HL-60 (cell line): ENCODE measurements at places on chromosomes 4 and X.
A peak's percentile ranks its signal among the peaks of the same experiment; 100 is the strongest.

GRCh38 chr4:129355516-129355915, 259.6 kb downstream of the C4orf33 start:
- no peak for DNase-seq

DNA sequence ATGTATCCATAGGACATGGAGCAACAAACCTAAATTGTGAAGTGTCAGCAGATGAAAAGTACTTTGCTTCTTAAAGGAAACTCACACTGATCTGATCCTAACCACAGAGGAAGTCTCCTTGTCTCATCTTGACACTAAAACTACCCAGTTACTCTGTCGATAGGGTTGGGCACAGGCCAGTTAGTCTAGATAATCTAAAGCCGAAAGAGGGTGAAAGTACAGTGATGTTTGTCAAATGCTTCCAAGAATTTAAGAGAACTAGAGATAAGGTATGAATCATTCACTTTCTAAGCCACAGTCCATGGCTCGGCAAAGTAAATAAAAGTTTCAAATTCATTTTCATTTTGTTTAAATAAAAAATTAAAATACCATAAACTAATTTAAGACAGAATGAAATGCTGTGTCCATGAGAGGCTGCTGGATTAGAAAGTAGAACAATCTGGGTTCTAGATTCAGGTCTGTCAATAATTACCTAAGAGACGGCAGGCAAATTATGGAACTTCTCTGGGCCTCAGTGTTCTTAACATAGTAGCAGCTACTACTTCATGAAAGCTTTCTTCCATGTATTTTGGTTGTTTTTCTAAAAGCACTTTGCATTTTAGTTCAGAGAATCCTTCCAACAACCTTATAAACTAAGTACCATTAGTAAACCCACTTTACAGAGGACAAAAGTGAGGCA, 176.7 kb downstream of the LDB2 start:
- DNase-seq: no peak

DNA sequence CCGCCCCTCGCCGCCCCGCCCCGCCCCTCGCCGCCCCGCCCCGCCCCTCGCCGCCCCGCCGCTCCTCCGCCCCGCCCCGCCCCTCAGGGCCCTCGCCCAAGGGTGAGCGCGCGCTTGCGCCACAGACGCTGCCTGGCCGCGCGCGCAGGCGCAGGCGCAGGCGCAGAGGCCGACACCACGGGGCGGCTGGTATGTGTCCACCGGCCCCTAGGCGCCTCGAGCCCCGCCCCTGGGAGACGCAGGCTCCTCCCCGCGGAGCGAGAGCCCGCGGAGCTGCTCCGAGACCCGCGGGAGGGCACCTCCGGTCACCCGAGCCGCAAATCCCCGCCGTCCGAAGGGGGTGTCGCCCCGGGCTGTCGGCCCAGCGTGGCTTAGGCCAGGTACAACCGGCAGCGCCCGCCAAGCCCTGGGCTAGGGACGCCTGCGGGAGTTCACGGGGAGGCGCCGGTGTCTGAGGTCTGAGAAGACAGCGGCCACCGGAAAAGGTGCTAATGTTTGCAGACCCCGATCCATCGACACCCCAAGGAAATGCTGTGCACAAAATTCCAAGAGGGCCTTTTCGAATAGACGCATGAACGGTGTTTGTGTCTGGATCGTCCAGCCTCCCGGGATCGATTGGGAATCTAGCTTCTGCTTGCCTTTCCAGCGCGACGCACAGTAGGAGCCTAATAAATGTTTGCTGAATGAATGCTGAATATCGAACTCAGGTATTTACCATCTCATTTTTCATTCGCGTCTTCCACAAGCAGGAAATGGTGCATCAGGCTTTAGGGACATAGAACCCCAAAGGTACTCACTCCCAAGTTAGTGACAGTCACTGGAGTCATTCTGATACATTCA, 473 bp upstream of the CCNQ start:
- DNase-seq: peak; percentile 60

DNA sequence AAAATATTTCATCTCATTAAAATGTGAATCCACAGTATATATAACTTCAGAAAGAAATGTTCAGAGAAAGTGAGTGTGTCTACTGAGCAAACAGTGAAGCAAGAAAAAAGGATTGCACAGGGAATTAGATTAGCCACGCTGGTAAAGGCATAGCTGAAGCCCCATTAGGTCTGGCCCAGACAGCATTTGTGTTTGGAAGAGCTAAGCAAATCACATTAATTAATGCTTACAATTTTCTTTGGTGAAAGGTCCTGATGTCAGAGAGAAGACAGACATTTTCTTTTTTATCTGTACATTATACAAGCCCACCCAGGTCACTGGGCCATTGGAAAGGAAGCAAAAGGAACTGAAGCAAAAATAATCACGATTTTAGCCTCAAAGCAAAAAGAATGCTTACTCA, 354.6 kb downstream of the GRID2 start:
- DNase-seq: no peak

DNA sequence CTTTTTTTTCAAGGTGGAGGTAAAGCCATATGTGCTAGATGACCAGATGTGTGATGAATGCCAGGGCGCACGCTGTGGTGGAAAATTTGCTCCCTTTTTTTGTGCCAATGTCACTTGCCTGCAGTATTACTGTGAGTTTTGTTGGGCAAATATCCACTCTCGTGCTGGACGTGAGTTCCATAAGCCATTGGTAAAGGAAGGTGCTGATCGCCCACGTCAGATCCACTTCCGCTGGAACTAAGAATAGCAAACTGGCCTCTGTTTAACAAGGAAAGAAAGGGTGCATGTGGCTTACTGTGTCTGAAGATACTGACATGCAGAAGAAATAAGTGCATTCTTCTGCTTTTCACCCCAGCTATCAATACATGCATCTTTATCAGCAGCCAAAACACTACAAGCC, 63.9 kb downstream of the CPEB2 start:
- DNase-seq: no peak

DNA sequence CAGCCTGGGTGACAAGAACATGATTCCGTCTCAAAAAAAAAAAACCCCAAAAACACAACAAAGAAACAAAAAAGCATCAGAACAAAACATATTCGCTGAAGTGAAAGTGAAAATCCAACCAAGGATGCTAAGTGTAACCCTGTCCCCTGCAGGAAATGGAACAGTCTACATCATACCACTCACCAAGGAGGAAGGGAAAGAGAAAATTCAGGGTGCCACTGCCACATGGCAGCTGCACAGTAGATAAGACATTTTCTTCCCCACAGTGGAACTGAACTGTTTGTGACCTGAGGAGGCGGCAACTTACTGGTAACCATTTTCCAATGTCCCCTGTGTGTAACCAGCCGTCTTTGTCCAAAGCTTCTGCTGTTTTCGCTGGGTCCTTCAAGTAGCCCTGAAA, 28.2 kb upstream of the CENPU start:
- no peak for DNase-seq

DNA sequence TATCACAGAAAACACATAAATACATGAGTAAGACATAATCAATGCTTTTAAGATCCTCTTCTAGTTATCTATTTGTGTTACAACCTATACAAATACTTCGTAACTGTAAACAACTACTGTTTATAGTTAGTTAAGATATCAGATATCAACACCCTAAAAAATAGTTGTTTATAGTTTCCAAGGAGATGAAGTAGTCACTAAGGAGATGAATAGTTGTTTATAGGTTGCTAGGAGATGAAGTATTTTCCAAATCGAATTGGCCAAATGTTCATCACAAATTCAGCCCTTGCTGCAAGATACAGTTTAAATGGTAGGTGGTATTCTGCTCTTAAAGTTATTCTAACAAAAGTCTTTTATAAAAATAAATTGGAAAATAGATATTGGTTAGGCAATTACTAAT, 618.2 kb upstream of the PCDH10 start:
- DNase-seq: no peak

DNA sequence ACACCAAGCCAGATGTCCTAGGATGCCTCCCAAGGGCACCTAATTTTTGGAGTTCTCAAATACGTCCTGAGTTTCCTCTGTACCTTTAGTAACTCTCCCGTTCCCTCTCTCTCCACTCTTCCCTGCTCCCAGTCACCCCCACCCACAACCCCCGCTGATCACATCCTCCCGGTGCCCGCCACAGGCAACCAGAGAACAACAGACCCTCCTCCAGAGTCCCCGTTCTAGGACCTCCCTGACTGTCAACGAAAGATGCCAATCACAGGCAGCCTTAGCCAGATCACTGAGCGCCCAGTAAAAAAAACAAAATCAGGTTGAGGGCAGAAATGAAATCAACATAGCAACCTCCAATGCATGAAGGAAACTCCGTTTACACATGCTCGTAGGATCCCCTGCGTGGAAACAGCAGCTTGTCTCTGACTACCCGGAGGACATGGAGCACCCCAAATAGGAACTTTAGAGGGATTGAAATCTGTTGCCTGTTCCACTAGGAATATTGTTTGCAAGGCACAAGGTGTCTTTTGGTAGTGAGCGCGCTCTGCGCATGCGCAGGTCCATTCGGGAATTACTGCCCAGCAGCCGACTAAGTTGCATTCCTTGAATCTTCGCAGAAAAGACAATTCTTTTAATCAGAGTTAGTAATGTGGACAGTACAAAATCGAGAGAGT, at the start of gene GABRB1:
Gene GABRB1, plus strand, starts transcription at position 557 of the 668 bp plus-strand sequence.
- no peak for DNase-seq

DNA sequence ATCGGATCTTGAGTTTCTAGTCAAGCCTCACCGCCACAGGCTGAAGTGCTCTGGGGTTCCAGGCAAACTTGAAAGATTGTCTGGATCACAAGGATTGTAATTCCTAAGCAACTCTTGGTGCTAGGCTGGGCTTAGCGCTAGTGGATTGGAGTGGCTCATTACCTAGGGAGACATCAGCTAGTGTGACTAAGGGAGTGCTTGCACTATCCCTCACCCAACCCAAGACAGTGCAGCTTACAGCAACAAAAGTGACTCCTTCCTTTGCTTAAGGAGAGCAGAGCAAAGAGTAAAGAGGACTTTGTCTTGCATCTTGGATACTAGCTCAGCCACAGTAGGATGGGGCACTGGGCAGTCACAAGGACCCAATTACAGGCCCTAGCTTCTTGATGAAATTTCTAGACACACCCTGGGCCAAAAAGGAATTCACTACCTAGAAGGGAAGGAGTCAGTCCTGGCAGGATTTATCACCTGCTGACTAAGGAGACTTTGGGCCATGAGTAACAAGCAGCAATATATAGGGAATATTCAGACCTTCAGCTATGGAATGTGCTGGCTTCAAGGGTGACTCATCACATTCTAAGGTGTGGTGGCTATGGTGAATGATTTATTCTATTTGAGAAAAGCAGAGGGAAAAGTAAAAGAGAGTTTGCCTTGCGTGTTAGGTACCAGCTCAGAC, 1212.4 kb downstream of the PCDH18 start:
- no peak for DNase-seq

DNA sequence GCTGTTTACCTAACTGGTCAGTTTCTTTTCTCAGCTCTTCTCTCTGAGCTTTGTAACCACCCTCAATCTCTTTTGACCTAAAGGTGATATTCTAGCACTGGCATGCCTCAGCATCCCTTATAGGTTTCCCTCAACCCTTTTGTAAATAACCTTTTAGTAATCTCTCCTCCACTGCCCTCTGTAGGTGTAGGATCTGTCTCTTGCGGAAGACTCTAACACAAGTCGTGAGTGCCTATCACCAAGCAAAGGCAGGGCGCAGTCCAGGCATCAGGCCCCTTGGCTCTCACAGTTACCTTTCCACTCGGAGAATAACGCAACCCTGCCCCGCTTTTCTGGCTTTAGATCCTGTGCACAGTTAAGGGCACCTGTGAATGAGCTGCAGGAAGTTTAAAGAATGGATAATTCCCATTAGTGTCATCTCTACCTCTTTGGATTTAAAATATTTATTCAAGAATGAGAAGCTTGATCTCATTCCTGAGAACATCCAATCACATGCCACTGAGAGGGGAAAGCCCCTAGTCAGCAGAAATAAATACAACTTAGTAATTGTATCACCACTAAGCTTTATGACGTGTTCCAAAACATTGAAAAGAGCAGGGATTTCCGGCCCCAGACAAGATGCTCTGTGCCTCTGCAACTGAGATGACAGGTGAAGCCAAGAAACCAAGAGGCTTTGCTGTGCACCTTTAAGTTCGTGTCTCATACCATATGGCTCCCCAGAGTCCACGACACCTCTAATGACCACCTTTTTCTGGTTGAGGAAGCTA, 58.8 kb downstream of the SPINK2 start:
- DNase-seq: no peak

GRCh38 chr4:116469582-116469981, 615.8 kb downstream of the TRAM1L1 start:
- no peak for DNase-seq

DNA sequence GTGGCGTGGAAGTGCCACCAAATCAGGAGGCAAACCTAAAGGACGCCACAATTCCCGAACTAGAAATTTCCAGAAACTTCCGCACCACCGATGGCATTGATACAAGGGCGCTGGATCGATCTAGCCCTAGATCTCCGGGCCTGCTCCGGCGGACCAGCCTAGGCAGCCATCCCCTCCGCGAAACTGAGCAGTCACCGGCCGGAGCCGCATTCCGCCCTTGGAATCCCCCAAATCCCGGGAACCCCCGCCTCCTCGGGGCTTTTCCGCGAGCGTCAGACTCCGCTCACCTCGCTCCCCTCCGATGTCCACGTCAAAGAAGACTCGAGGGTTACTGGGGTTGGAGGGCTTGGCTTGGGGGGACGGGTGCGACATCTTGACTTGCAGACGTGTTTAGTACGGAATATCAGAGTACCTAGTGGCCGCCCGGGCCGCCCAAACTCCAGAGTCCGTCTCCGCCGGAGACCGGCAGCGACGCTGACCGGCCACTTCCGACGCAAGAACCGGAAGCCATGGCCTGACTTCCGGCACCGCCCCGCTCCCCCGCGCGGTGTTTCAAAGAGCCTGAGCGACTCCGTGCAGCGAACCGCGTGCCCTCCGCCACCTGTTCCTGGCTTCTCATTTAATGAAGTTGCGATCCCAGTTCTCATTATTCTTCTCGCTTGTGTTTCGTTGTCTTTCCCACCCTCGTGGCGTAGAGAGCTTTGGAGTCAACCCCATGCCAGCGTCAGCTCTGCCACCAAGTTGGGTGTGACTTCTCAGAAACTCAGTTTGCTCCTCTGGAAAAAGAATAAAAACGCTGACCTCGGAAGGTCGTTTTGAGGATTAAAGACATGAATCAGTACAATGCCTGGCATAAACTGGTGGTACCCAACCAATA, at the start of gene PPID:
Gene PPID, minus strand, starts transcription at position 480 of the 877 bp plus-strand sequence. Its CDS starts 108 bp downstream, at position 372.
- peak; percentile 72 for DNase-seq

DNA sequence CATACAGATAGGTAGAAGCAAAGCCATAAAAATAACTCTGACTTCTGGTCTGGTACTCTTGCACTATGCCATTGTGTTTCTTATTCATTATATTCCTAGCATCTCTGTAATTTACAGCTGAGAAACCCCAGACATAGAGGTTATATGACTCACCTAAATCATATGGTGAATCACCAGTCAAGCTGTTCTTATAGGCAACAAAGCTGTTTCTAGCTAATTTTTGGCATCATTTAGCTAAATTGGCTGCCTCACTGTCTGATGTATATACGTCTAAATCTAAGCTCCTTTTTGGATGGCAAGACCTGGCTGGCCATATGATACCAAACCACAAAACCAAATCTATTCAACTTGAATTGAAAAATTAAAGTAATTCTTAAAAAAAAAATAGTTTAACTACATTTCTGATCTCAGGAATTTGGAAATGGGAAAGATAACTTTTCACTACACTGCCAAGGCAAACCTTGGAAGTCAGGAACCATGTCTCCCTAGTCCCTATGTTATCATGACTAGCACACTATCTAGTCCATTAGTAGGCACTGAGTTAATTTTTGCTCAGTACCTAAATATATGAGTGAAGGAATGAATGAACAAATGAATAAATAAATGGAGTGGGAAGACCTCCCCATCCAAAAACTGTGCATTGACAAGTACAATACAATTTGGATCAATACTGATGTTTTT, 41.3 kb upstream of the STAG2 start:
- no peak for DNase-seq
